GM23338 (cell line): ENCODE measurements at places on chromosomes 3 and 15.

DNA sequence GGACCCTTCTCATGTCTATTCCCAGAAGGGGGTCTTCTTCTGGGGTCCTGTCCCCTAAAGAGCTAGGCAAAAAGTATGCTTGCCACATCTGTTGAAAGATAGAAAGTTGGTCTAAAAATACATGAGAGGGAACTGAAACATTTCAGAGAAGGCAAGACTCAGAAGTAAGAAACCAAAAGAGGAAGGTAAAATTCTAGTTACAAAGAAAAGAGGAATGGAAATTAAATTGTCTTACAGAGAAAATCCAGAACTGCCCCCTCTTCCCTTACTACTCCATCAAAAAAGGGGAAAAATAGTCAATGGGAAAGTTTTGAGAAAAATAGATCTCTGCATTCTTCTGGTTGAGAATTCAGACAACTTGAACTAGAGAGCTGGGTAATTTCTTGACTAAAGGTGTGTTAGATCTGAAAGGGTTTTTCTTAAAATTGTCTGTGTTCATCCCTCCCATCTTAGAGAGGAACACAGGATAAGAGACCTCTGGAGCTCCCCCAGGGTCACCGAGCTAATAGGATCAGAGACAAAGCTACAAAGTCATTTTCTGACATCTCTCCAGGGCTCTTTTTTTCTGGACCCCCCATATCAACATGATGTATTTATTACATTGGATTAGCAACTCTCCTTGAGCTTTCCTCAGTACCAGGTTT lies 32.3 kb upstream of the CCR2 start:
- no peaks in the 10 kb centered on the region for H3K4me1 ChIP-seq
- no peaks in the 10 kb centered on the region for H3K36me3 ChIP-seq
- H3K27ac ChIP-seq: no peak overlapping the region
- DNase-seq: no peak

- no peaks in the 10 kb centered on the region for H3K4me1 ChIP-seq
- no peaks in the 10 kb centered on the region for H3K36me3 ChIP-seq
- H3K27me3 ChIP-seq: no peaks in the 10 kb centered on the region
Observed at GRCh38 chr3:98553753-98554152, 22.0 kb downstream of the GPR15 start.

GRCh38 chr15:90091156-90091931 lies 10.9 kb downstream of the IDH2 start:
- H3K4me1 ChIP-seq: no peaks in the 10 kb centered on the region
- no peak for DNase-seq
- no peaks in the 10 kb centered on the region for H3K27me3 ChIP-seq
- no peak overlapping the region for H3K27ac ChIP-seq
- H3K36me3 ChIP-seq: no peaks in the 10 kb centered on the region
- H3K4me3 ChIP-seq: no peak overlapping the region

DNA sequence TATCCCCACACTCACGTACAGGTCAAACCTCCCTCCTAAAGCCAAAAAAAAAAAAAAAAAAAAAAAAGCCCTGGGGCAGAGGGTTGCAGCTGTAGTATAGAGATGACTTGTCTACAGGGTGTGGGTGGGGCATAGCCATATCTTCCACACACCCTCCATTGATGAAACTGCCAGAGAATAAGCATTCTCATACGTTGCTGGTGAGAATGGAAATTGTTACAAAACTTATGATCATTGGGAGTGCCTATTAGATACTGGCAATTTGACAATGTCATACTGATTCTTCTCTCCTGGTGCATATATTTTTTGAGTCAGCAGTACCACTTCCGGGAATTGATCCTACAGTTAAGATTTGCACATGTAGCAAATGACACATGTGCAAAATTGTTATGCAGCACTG lies 11.0 kb upstream of the CTNNB1 start:
- no peak overlapping the region for H3K27ac ChIP-seq
- no peak for DNase-seq
- H3K36me3 ChIP-seq: no peaks in the 10 kb centered on the region
- H3K4me3 ChIP-seq: no peak overlapping the region
- no peaks in the 10 kb centered on the region for H3K27me3 ChIP-seq

DNA sequence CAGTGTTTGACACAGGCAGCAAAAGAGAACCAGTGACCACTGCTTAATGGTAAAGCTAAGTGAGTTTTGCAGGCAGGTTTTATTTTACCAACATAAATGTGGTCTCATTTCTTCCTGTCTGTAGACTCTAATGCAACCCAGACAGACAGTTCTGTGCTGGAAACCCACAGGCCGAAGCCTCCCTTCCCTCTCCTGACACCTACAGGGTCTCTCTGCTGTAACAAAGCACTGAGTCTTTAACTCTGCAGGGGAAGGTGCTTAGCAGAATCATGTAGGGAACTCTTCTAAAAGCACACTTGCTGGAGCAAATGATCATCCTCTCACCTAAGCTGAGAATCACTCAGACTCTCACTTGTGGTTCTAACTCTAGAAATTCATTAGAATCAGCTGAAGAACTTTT lies 200.3 kb downstream of the KBTBD8 start:
- H3K4me3 ChIP-seq: no peak overlapping the region
- no peaks in the 10 kb centered on the region for H3K4me1 ChIP-seq
- no peaks in the 10 kb centered on the region for H3K27me3 ChIP-seq

DNA sequence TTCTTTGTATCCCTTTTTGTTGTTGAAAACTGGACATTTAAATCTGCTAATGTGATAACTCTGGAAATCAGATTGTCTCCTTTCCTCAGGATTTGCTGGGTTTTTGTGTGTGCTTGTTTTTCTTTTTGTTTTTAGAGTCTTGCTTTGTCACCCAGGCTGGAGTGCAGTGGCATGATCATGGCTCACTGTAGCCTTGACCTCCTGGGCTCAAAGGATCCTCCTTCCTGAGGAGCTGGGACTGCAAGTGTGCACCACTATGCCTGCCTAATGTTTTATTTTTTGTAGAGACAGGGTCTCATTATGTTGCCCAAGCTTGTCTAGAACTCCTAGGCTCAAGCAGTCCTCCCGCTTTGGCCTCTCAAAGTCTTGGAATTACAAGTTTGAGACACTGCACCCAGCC lies 44.6 kb upstream of the IL20RB start:
- no peak overlapping the region for H3K4me3 ChIP-seq
- no peak for DNase-seq
- H3K36me3 ChIP-seq: no peaks in the 10 kb centered on the region

DNA sequence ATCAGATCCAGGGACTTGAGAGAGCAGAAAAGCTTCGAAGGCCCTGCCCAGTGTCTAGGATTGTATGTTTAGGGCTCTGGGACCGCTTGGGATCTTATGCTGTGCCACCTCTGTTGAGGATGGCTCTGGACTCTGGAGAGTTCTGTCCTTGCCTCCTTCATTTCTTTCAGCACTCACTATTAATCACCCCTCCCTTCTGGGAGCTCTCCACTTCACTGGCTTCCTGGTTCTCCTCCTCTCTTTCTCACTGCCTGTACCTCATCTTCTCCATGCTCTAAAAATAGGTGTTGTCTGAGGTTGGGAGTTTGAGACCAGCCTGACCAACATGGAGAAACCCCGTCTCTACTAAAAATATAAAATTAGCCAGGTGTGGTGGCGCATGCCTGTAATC lies 17.3 kb downstream of the MAPKBP1 start:
- no peaks in the 10 kb centered on the region for H3K36me3 ChIP-seq

DNA sequence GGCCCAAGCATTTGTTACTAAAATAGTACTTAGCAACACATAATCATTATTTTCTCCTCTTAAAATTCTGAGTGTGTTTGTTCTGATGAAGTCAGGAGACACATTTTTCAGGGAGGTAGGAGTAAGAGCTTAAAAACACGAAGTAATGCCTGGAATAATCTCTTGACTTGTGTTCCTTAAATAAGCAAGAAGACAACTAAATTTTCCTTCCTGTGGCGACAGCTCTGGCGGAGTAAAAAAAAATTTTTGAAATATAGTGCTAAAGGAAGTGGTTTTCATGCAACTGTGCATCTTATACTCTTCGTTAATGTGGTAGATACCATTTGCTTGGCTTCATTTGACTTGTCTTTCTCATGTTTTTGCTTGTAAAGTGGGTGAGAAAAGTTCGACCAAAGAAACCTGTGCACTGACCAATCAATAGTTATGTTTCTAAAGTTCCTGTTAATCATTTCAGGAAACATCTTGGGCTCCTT lies 11.1 kb upstream of the MBNL1 start:
- no peaks in the 10 kb centered on the region for H3K4me1 ChIP-seq
- no peak overlapping the region for H3K4me3 ChIP-seq
- H3K27ac ChIP-seq: no peak overlapping the region
- H3K27me3 ChIP-seq: no peaks in the 10 kb centered on the region
- no peaks in the 10 kb centered on the region for H3K36me3 ChIP-seq

GRCh38 chr3:34178415-34178814 lies 380.0 kb downstream of the PDCD6IP start:
- DNase-seq: no peak
- H3K4me1 ChIP-seq: peaks cover 22% of the 10 kb centered on the region
- H3K27me3 ChIP-seq: no peaks in the 10 kb centered on the region
- no peak overlapping the region for H3K27ac ChIP-seq
- 0 out of 2 replicates have a peak, but pooled peaks cover 4% of the 10 kb centered on the region for H3K36me3 ChIP-seq

DNA sequence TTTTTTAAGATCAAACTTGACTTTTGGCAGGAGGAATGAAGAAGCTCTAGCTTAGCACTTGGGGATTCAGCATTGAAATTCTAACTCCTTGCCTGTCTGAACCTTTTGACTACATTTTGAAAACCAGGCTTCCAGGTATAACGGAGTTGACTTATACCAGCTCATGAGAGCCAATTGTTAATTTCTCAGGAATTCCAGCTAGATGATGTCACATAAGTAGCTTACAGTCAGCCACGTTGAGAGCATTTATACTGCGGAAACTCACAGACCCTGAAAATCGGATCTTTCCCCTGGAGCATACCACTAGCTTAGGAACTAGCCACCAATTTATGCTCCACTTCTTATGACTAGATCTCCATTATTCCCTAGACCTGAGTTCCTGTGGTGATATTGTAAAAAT lies 321.4 kb upstream of the DPH6 start:
- H3K4me3 ChIP-seq: no peak overlapping the region
- no peaks in the 10 kb centered on the region for H3K27me3 ChIP-seq
- no peak for DNase-seq
- H3K27ac ChIP-seq: no peak overlapping the region

DNA sequence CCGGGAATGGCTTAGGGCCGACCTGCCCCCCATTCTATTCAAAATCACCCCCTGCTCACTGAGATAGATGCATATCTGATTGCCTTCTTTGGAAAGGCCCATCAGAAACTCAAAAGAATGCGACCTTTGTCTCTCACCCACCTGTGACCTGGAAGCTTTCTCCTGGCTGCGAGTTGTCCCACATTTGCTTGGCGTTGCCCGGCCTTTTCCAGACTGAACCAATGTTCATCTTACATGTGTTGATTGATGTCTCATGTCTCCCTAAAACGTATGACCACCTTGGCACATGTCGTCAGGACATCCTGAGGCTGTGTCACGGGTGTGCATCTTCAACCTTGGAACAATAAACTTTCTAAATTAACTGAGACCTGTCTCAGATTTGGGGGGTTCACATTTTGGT lies 3.4 kb upstream of the MUC20 start:
- peaks cover 22% of the 10 kb centered on the region for H3K4me1 ChIP-seq
- H3K4me3 ChIP-seq: no peak overlapping the region
- H3K36me3 ChIP-seq: no peaks in the 10 kb centered on the region
- DNase-seq: no peak
- no peaks in the 10 kb centered on the region for H3K27me3 ChIP-seq

GRCh38 chr15:45637552-45638033 lies 2.8 kb downstream of the SQOR start:
- no peak overlapping the region for H3K4me3 ChIP-seq
- DNase-seq: no peak
- peaks cover 4% of the 10 kb centered on the region; the same call in 1 of the 2 replicates for H3K4me1 ChIP-seq
- H3K27ac ChIP-seq: no peak overlapping the region
- H3K36me3 ChIP-seq: no peaks in the 10 kb centered on the region

DNA sequence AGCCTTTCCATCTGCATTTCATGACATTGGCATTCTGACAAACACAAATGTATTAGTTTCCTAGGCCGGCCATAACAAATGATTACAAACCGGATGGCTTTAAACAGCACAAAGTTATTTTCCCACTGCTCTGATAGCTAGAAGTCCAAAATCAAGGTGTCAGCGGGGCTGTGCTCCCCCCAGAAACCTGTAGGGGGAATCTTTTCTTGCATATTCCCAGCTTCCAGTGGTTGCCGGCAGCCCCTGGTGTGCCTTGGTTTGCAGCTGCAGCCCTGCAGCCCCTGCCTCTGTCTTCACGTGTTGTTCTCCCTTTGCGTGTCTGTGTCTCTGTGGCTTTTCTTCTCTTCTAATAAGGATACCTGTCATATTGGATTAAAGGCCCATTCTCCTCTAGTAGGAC lies 79.0 kb upstream of the CDV3 start:
- no peaks in the 10 kb centered on the region for H3K27me3 ChIP-seq
- DNase-seq: peak; percentile 76
- H3K27ac ChIP-seq: no peak overlapping the region
- H3K36me3 ChIP-seq: no peaks in the 10 kb centered on the region

DNA sequence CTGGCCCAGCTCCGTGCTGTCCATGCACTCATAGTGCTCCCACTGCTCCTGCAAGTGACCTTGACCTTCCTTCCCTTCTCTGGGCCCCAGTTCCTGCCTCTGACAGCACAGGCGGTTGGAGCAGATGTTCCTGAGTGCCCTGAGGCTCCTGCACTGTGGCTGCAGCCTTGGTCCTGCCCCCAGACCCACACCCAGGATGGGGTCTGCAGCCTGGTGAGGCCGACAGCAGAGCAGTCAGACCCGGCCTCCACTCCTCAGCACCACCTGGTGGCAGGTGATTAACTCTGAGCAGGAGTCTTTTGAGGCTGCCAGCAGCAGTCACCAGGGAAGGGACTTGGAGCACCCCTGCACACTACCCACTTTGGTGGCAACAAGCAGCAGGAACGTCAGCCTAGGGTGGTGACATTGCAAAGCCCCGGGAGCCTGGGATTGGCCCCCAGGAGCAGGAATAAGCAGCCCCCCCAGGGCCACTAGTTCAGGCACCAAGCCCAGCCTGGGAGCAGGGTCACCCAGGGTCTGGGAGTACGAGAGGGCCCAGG lies 64.6 kb downstream of the CYP11A1 start:
- no peaks in the 10 kb centered on the region for H3K36me3 ChIP-seq
- no peak overlapping the region for H3K4me3 ChIP-seq
- H3K27me3 ChIP-seq: peaks cover 64% of the 10 kb centered on the region
- H3K27ac ChIP-seq: no peak overlapping the region
- H3K4me1 ChIP-seq: peaks cover 65% of the 10 kb centered on the region

- H3K4me3 ChIP-seq: peak overlapping the region; percentile 73; the same call in 1 of the 2 replicates
- no peaks in the 10 kb centered on the region for H3K27me3 ChIP-seq
- peaks cover 10% of the 10 kb centered on the region for H3K4me1 ChIP-seq
- no peak for DNase-seq
- no peak overlapping the region for H3K27ac ChIP-seq
Observed at GRCh38 chr3:114058646-114059045, 2.1 kb downstream of the QTRT2 start.

DNA sequence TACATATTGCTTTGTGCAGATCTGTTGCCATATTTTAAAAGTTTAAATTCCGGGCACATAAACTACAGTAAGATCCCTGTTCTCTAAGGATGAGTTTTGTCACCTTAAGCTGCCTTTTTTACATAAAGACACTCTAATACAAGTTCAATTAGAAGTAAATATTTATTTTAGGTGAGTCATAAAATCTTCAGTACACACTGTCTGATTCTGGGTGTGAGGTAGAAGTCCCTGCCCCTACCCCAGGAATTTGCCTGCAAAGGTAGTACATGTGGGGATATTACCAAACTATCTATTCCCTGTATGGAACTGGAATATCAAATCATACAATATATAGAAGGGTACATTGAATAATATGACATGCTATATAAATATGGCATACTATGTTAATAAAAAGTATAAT lies 6.3 kb downstream of the SCG3 start:
- H3K4me3 ChIP-seq: no peak overlapping the region
- no peaks in the 10 kb centered on the region for H3K36me3 ChIP-seq
- H3K4me1 ChIP-seq: peaks cover 2% of the 10 kb centered on the region
- no peak for DNase-seq
- no peaks in the 10 kb centered on the region for H3K27me3 ChIP-seq
